ENCODE measurements at places on chromosomes 12 and 14.

GRCh38 chr14:79605849-79606248 is 605.5 kb downstream of the DIO2 start:
- no peak for DNase-seq

- no peak for DNase-seq
Observed at GRCh38 chr12:70194076-70194475, 49.2 kb upstream of the CNOT2 start.

- DNase-seq: peak; percentile 6
Observed at GRCh38 chr12:11040162-11040561, 9.0 kb upstream of the TAS2R31 start.

DNA sequence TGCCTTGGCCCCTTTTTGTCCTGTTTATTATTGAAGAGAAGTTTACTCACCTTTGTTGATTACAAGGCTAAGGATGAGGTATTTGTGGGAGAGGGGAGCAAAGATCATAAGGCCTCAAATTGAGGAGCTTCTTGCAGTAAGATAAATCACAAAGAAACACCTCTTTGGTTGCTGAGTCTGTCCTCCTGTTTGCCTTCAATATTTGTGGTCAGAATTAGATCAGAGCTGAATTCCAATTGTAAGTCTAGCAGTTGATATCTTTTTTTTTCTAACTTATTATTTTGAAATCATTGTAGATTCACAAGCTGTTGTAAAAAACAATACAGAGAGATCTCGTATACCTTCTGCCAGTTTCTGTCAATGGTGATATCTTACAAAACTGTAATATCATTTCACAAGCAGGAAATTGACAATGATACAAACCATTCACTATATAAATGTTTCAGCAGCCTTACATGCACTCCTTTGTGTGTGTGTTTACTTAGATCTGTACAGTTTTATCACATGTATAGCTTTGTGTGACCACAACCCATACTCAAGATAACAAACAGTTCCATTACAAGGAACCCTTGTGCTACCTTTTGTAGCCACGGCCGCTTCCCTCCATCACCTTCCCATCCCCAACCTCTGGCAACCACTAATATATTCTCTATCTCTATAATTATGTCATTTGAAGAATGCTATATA is 97.4 kb downstream of the KICS2 start:
- no peak for DNase-seq

GRCh38 chr12:58633479-58633878 is 286.8 kb downstream of the LRIG3 start:
- no peak for DNase-seq

DNA sequence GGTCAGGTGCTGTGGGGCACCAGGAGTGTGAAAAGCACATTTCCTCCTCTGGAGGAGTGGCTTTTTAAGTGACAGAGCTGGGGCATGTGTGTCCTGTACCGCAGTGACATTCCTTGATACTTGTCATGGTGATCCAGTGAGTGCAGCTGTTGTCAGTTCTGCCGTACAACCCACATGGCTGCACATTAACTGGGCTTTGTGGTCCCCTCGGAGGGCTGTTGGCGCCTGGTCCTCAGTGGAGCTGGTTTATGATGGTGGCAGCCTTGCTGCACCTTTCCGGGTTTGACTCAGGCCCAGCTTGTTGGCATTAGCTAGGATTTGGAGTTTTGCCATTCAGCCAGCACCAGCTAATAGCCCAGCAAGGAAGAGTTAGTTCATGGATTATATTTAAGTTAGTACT is 77.0 kb downstream of the SLC25A47 start:
- DNase-seq: no peak

DNA sequence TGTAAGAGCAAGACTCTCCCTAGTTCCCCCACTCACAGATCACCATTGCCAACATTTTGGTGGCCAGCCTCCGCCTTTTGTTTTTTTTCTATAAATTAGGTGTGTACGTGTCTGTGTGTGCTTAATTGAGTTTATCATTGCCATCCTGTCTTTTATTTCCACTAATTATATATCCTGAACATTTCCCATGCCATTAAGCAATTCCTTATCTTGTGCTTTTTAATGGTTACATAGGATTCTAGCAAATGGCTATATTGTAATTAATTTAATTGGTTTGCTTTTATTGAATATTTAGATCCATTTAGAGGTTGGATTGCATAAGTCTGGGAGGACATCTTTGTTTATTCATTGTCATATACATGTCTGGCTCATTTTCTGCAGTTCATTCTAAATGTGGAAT is 107.3 kb upstream of the RTL1 start:
- DNase-seq: no peak

DNA sequence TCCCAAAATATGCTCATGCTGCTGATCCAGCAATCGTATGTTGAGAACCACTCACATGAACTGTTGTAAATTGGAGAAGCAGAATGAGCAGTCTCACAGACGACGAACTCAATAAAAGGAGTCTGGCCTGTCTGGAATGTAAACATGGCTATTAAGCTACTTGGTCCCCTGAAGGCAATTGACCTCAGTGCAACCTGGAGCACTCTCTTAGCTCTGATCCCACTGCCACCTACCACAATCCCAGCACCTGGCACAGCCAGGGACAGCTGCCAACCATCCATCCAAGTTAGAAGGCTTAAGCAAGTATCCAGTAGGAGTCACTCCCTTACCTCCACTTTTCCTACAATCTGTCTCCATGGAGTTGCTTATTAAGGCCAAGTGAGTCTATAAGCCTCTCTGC is 406.9 kb upstream of the CLEC14A start:
- no peak for DNase-seq

DNA sequence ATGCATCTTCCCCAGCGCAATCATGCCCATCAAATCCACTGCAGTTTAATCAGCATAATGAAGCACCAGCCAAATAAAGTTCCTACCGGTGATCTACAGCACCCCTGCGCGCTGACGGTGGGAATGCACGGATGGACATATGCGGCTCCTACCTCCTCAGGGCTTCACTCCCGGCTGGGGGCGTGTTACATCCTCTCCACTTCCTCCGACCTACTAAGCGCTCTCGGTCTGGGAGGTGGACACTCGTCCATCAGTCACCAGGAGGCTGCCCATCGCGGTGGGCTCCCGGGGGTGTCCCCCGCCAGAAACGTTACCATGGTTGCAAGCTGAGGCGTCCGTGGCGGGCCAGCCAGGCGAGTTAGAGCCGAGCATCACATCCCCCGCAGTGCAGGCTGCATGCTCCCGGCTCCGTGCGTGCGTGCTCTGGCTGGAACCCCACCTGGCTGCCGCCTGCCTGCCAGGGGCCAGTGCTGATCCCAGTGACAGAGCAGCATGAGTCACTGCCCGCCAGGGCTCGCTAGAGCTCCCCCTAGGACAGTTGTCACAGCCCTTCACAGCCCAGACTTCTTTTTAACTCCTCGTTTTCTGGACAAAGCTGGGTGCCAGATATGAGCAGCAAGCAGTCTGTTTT is 73.0 kb downstream of the CIT start:
- DNase-seq: no peak

DNA sequence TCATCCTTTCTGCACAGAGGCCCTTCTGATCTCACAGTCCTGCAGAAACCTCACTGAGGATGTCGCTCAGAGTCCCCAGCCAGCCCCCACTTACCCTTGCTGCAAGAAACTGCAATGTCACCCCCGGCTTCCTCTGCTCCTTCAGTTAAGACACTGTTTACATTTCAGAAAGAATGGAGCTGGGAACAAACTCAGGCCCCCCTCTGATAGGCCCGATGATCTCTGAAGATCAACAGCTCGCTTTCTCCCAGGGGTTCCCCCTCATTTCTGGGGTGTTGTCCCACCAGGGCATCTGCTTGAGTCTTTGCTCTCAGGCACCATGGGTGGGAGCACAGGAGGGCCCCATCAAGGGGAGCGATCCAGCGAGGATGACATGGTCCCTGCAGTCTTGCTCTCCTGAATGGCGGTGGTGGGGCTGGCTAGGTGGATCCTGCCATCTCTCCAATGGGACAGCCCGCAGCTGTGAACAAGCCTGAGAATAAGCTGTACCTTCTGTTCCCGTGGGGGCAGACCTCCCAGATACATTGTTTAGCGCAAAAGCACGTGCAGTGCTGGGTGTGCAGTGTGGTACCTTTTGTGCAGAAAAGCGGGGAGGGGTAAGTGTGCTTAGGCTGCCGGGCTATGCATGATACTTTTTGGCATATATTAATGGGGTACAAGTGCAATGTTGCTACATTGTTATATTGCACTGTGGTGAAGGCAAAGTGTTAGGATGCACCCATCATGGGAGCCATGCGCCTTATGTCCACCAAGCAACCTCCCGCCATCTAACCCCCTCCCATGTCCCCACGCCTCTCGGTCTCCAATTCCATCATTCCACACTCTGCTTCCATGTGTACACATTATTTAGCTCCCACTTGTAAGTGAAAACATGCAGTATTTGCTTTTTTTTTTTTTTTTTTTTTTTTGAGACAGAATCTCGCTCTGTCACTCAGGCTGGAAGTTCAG is 6.7 kb upstream of the NCOR2 start:
- no peak for DNase-seq

GRCh38 chr12:3242199-3242863 is 165.2 kb downstream of the TSPAN9 start:
- no peak for DNase-seq

Measured in BJ (cell line).